ENCODE measurements at places on chromosomes 2 and 18.

GRCh38 chr2:173124441-173124840 is 48.8 kb downstream of the MAP3K20 start:
- no peak for DNase-seq

- DNase-seq, result no peak
Measured at GRCh38 chr18:6055711-6056110, 160.4 kb upstream of the TMEM200C start.

- DNase-seq, result no peak
Measured at GRCh38 chr18:60266558-60266957, 106.0 kb downstream of the MC4R start.

- DNase-seq, result no peak
Measured at GRCh38 chr18:36889742-36890141, 60.8 kb downstream of the KIAA1328 start.

- no peak for DNase-seq
Measured at GRCh38 chr2:148675708-148676107, 31.2 kb downstream of the EPC2 start.

GRCh38 chr2:216017365-216017764 is 4.0 kb upstream of the MREG start:
- peak; percentile 55 for DNase-seq

DNA sequence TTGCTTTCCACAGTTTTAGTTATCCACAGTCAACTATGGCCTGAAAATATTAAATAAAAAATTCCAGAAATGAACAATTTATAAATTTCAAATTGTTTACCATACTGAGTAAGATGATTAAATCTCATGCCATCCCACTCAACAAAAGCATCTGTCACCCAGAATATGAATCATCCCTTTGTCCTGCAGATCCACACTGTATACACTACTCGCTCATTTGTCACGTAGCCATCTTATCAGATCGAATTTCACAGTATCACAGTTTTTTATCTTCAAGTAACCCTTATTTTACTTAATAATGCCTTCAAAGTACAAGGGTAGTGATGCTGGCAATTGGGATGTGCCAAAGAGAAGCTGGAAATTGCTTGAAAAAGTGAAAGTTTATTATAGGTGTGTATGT is 291.8 kb upstream of the LRATD1 start:
- DNase-seq, result no peak

GRCh38 chr2:226835420-226835795 is 446 bp upstream of the RHBDD1 start:
- no peak for DNase-seq

- DNase-seq, result no peak
Measured at GRCh38 chr18:47345291-47345690, 93.8 kb upstream of the SKOR2 start.

DNA sequence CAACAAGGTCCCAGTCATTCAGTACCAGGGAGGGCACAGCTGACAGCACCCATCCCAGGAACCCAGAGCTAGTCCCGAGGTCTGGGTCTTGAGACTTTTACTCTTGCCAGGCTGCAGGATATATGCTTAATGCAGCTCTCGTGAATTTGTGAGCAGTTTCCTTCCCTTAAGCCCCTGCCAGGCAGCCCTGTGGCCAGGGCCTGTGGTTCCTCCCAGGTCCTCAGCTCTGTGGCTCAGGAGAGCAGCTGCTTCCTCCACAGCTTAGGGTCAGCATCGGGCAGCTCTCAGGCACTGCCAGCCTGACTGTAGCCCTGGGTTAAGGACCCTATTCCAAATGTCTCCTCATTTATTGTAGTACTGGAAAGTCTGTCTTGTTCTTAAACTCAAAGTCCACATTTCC is 1384.8 kb downstream of the RPIA start:
- DNase-seq, result no peak

DNA sequence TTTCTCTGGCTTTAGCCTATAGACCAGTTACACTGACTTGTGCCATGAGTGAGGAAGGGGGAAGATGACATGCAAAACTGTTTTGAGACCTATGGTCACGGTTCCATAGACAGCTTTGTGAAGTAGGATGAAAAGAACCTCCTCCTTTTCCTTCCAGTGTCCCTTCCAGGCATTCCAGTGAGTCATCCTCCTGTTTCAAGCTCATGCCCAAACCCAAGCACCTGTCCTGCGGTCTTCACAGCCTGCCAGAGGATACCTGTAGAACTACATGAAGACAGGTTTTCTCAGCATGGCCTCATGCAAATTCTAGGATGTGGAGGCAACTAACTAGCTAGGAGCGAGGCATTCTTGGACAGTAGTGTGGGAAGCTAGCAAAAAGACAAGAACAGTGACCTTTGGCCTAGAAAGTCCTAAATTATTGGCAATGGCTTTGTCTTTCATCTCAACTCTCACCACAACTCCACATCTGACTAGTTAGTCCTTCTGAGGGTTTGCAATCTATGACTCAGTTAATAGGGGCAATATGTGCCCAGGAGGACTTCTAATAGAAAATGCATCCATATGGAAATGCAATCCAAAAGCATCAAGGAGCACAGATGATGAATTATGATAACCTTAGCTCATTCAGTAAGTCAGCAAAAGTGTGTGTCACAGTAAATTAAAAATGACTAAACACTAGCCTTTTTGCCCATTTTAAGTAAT is 154.7 kb downstream of the RBM43 start:
- no peak for DNase-seq

- no peak for DNase-seq
Measured at GRCh38 chr2:144322379-144322778, 197.5 kb downstream of the ZEB2 start.

- no peak for DNase-seq
Measured at GRCh38 chr2:59754011-59754735, 799.3 kb downstream of the BCL11A start.

DNA sequence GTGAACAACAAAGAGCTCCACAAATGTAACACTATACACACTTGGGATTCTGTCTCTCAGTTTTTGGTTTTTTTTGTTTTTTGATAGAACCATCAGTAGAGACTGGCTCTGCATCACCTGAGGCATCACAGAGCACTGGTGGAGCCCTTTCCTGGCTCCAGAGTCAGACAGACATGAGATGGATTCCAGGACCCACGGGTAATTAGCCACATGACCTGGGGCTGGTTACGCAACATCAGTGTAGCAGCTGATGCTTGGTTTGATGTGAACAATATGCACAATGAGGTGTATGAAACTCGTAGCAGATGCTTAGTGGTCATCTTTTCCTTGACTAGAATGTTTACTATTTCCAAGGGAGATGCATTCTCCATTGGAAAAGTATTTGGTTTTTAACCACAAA is 40.7 kb downstream of the CMPK2 start:
- no peak for DNase-seq

GRCh38 chr2:18825838-18826237 is 236.5 kb upstream of the NT5C1B start:
- DNase-seq, result no peak

DNA sequence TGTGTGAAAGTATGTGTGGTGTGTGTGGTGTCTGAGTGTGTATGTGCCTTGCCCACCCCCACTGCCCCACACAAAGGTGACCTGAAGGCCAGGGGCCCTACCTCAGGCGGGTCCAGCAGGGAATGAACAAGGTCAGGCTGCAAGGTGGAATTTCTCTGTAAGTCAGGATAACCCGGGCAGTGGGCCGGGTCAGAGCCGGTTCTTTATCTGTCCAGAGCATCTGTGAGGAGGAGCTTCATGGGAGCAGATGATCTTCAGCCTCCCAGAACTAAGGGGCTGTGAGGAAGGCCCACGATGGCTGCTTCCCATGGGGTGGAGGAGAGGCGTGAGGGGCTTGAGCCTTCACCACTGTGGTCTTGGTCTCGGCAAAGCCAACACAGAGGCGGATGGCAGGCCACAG is 150.3 kb downstream of the TFCP2L1 start:
- DNase-seq, result no peak

- no peak for DNase-seq
Measured at GRCh38 chr18:9021458-9021857, 81.0 kb upstream of the NDUFV2 start.

DNA sequence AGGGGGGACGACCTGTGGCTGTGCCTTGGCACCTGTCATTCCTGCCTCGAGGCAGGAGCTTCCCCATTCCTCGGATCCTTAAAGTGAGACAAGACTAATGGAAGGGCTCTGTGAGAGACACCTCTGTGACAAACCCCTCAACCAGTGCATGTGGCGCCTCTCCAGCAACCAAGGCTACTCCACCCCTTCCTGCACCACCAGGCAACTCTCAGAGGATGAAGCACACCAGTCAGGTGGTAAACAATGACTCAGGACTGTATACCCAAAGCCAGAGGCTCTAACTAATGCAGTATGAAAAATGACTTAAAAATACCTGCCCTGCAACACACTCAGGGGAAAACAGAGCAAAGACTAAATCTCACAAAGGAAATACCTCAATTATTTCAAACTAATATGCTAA is 136.9 kb downstream of the UXS1 start:
- no peak for DNase-seq

DNA sequence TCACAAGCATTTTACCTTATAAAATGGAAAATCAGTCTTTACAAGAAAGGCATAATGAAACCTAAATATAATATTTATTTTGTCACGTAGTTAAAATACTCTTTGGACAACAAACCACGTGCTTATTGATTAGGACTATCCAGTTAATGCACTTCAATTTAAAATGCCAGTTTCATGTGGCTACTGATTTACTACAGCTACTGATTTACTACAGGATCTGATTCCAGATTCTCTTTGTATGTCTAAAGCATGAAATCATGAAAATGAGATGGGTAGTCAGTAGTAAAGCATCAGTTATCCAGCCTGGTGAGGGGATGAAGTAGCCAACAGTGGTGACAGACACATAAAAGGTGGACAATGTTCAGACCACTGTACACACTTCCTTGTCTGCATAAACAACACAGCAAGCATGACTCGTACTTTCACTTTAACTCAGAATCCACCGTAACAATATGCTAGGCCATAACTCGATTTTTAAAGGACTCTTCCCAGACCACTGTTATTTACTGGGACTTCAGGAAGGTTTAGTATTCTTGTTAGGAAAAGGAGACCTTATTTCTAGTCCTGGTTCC is 24.9 kb downstream of the ACAA2 start:
- no peak for DNase-seq

GRCh38 chr2:101986376-101986775 is 5.4 kb upstream of the IL1R2 start:
- DNase-seq, result no peak

GRCh38 chr2:109507217-109507616 is 106.5 kb downstream of the SEPTIN10 start:
- DNase-seq, result no peak

DNA sequence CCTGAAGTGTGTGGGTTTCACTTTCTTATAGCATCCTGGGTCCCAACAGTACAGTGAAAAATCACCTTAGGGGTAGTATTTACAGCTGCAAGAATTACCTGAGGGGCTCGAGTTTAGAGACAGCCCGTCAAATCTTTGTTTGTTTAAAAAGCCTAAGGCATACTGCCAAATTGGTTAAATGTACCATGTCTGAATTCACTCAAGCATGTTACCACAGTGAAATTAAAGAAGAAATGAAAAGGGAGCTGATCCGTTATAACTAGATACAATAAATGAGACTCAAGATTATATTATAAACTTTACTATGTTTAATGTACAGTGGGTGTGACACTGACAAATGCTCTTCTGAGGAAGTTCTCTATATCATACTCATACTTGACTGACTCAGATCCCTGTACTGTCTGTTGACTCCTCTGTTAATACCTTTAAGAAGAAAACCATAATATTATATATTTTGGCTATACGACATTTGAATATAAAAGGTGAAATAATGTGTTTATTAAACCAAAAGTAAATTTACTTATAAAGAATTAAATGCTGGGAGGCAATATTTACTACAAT is 107.3 kb downstream of the TMEFF2 start:
- DNase-seq, result no peak

DNA sequence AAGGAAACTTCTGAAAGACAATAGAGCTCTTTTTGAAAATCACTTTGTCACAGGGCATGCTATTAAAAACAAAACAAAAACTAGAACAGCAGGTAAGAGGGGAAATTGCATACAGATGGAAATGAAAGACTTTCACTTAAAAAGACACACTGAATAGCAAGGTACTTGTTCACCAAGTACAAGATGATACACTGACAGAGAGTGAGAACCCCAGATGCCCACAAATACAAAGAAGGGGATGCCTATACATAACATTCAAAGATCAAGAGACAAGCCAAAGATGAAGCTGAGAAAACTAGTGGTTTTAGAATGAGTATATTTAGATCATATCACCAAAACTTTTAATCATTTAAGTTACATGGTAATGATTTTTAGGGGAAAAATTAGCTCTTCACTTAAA is 60.7 kb downstream of the ASXL2 start:
- DNase-seq, result no peak

DNA sequence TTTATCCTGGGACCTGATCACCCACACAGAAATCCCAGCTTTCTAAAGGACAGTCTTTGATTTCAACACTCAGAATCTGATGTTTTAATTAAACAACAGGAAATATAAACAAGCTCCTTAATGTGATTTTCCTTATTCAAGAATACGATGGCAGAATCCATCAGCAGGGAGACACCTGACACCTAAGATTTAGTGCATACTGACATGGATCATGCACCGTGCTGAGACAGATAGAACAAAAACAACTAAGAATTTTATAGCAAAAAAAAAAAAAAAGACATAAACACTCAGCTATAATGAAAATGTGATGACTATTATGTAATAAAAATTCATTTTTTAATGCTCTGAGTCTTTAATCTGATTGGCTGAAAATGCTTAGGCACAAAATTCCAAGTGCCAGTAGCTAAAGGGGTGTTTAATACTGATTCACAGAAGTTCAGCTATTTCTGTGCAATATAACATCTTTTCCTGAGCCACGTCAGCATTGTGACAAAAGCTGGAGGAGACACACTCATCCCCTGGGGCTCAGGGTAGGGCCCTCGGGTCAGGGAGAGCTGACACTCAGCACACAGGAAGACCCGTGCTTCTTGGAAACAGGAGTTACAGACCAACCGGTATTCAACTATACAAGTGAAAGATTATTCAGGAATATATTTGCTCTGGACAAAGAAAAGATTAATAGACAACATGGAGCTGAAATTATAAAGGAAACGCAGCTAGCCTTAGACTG is 247.4 kb downstream of the FBXO15 start:
- no peak for DNase-seq

DNA sequence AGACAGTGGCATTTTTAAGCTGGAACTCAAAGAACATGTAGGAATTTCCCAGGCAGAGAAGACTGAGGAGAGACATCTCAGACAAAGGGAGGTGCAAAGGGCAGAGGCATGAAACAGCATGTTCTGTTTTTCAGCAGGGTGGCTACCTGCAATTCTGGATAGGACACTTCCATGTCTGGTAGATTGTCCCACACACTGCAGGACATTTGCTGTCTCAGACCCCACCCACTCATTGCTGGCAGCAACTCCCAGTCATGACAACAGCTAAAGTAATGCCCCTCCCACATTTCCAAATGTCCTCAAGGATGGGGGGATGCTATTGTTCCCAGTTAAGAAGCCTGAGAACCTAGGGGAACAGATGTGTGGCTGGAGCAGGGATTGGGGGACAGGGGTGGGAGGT is 40.8 kb downstream of the ANKRD44 start:
- no peak for DNase-seq

All from GM12864 (cell line).